ENCODE measurements at places on chromosomes 2 and 18.
A peak's percentile ranks its signal among the peaks of the same experiment; 100 is the strongest.

- DNase-seq, result no peak
These were observed 14.2 kb upstream of the POLI start for GRCh38 chr18:54255141-54255540.

GRCh38 chr18:28736223-28736622 is 559.3 kb upstream of the CDH2 start:
- no peak for DNase-seq

- DNase-seq, result no peak
These were observed 158.4 kb upstream of the FHL2 start for GRCh38 chr2:105557021-105557920.

DNA sequence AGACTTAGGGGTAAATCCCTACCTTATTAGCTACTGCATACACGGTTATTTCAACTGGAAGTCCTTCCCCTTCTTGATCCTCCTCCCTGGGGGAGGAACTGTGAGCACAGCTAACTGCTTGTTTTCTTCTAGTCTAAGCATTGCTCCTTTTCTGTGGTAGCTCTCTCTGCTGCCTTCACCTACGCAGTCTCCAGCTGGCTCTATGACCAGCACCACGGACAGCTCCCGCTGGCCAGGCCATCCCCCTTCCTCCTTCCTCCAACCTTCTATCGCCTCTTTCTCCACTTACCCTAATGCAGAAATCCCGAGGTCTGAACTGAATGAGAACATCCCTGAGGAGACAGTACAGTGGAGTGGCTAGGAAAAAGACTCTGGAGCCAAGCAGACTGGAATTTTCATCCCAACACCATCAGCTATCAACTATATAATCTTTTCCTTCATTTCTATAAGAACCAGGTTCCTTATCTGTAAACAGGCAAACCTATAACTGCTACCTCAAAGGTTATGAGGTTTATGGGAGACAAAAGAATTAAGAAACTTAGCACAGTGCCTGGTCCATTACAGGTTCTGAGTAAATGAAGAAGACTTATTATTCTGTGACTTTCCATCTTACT is 4.7 kb upstream of the CFAP65 start:
- DNase-seq, result peak; percentile 56

GRCh38 chr2:183001948-183002347 is 36.3 kb downstream of the NCKAP1 start:
- DNase-seq, result no peak

DNA sequence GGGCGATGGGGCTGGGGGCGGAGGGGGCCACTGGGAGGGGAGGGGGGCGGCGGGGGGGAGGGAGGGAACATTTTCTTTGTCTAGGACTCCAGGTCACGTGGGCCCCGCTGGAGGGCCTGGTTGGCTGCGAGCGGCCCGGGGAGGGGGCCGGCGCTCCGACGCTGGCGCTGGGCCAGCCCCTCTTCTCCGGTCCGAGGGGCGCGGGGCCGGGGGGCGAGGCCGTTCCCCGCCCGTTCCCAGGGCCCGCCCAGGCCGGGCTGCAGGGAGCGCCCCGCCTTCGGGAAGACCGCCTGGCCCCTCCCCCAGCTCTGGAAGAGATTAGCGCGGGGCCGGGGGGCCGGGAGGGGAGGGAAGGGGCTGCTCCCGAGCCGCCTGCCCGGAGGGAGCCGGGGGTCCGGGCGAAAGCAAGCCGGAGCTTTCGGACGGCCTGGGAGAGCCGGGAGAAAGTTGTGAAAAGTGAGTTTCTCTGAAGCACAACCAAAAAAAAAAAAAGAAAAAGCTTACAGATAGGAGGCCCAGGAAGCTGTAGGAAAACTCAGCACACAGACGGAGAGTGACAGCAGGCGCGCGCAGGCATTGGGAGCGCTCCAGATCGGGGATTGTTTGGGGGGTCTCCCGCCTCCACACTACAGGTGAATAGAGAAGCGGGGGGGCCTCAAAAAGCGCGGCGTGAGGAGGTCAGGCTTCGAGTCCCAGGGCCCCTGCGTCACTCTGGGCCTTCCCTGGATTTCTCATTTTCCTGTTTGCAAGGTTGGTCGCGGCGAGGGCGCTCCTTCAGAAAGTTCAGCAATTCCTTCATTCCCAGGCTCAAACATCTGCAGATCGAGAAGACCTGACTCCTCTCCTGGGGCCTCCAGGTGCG is 84.1 kb upstream of the POMC start:
- DNase-seq, result peak; percentile 81

GRCh38 chr18:67926929-67927864 is 410.7 kb upstream of the DSEL start:
- no peak for DNase-seq

- no peak for DNase-seq
These were observed 65.8 kb downstream of the NDUFA10 start for GRCh38 chr2:239959059-239959971.

DNA sequence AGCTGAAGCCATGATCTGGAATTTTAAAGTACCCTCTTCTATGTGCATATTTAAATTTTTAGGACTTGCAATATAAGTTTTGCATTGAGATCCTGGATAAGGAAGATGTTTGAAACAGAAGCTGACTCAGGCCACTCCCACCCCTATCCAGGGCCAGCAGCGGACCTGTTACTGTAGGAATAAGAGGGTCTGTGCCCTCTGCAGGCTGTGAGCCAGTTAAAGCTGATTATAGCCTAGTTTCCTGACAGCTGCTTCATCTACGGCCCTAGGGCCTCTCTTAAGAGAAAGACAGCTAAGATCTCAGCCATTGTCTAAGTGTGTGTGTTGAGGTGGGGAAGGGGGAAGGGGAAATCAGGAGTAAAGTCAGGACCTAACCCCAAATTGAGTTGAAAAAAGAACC is 234.0 kb downstream of the HAUS1 start:
- DNase-seq, result no peak

GRCh38 chr2:174333017-174333371 is 1.8 kb upstream of the SP9 start:
- DNase-seq, result no peak

- DNase-seq, result no peak
These were observed 442.9 kb upstream of the HNRNPA3 start for GRCh38 chr2:176769499-176770370.

DNA sequence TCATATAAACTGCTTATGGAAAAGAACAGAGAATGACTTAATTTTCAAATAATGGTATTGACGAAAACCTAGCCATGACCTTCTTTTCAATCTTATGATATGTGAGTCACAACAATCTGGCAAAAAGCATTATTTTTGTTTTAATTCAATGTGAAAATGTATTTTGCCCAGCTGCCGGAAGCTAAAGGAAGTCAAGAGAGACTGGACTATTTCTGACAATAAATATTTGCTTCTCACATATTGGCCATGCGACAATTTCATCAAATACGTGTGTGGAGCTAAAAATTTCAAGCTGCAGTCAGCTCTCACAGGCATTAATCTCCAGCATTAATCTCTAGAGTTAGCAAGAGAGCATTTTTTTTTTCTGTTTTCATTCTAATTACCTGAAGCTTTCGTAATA is 881.0 kb downstream of the CPS1 start:
- DNase-seq, result no peak

DNA sequence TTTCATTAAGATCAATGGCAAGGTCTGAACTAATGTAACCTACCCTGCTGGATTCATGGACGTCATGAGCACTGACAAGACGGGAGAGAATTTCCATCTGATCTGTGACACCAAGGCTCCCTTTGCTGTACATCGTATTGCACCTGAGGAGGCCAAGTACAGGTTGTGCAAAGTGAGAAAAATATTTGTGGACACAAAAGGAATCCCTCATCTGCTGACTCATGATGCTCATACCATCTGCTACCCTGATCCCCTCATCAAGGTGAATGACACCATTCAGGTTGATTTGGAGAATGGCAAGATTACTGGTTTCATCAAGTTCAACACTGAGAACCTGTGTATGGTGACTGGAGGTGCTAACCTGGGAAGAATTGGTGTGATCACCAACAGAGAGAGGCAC is 82.3 kb upstream of the NDUFV2 start:
- DNase-seq, result no peak

- no peak for DNase-seq
These were observed 602.2 kb downstream of the NYAP2 start for GRCh38 chr2:226001716-226002115.
